ENCODE measurements at places on chromosomes 12 and 14.

GRCh38 chr12:25792031-25792430 lies 166.5 kb upstream of the RASSF8 start:
- no peak for DNase-seq

DNA sequence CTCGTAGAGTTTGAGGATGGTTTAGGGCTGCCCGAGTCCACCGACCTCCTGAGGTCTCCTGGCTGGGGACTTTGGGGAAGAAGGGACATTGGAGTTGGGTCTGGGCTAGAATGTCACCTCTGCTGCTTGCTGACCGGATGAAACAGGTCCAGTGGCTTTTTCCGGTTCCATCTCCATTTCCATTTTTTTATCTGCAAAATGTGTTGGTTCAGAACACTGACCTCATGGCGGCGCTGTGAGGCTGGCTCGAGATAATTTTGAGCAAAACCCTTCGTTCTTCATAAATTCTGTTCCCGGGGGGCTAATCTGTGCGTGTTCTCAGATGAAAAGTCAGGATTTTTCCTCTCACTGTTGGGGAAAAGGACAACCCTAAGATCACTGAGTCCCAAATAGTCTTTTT lies 11.7 kb upstream of the MYL2 start:
- DNase-seq: no peak

DNA sequence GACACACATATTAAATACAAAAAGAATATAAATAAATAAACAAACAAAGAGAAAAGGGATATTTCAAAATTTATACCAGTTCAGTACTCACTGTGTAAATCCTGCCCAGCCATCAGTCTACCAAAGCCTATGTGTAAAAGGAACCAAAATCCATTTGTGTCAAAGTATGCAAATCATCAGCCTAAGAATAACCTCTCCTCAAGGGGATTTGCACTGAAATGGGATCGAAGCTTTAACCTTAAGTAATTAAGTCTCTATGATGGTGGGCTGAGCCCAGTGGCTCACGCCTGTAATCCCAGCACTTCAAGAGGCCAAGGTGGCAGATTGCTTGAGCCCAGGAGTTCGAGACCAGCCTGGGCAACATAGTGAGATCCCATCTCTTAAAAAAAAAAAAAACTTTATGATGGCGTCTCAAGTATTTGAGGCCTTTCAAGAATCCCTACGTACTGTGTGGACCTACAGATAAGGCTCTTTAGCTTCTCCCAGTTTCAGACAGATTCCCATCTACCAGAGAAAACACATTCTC lies 57.8 kb upstream of the METAP2 start:
- DNase-seq: no peak

GRCh38 chr12:49873361-49873934 lies 30.3 kb downstream of the FAIM2 start:
- DNase-seq: no peak

- peak; percentile 78 for DNase-seq
These were observed 92.0 kb downstream of the SCARB1 start for GRCh38 chr12:124771462-124772288.

GRCh38 chr12:71456316-71456715 lies 16.7 kb downstream of the LGR5 start:
- DNase-seq: no peak

- DNase-seq: no peak
These were observed 10.1 kb upstream of the NR2C1 start for GRCh38 chr12:95083471-95083870.

- no peak for DNase-seq
These were observed 447.4 kb downstream of the AEBP2 start for GRCh38 chr12:19886639-19887064.

DNA sequence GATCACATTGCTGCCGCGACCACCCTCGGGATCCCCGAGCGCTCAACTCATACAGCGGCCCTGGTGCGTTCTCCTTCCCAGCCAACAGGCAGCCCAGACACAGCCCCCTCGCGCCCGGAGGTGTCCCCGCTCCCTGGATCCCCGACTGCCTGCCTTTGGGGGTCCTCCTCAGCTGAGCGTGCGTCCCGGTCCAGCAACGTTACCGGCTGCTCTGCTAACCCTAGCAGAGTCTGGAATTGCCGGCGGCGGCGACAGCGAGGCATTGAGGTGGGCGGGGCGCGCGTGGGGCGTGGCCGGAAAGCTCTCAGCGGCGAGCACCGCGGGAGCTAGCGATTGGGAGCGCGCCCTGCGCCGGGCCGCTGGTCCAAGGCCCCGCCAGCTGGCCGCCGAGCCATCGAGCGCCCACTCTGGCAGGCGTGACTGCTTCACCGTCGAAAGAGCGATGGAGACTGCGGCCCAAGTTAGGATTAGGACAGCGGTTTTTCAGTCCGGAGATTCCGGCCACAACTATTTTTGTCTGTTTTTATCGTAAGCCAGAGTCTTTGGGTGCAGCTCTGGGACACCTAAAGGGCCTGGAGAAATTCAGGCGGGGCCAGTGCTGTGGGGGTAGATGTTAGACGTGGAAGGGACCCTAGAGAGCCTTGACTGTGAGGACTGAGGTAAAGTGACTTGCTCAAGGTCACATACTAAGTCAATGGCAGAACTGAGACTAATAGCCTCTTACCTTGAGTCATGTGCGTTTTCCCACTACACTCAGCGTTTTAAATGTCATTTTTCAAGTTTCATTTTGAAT lies at the start of gene HEATR5A:
TSS of gene HEATR5A (minus strand) at position 232 of the 793 bp plus-strand sequence. CDS start 17,575 bp downstream, outside the sequence.
- DNase-seq: peak; percentile 96

DNA sequence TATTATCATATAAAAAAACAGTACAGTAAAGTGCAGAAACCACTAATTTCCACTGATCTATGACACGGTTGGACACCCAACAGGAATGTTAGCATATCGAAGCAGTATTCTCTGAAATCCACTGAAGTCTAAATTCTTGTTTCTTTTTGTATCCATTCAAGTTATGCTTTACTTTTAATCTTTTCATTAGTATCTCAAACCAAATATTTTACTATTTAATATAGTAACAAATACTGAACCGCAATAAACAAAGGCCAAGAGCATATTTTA lies 41.1 kb downstream of the ATXN2 start:
- DNase-seq: no peak

- peak; percentile 72 for DNase-seq
These were observed at the start of gene TESPA1 for GRCh38 chr12:54984658-54985376. TSS of gene TESPA1 (minus strand) at chr12:54984762. CDS start at chr12:54974562, 10,200 bp downstream.

GRCh38 chr12:94111302-94111701 lies 37.1 kb upstream of the PLXNC1 start:
- no peak for DNase-seq

DNA sequence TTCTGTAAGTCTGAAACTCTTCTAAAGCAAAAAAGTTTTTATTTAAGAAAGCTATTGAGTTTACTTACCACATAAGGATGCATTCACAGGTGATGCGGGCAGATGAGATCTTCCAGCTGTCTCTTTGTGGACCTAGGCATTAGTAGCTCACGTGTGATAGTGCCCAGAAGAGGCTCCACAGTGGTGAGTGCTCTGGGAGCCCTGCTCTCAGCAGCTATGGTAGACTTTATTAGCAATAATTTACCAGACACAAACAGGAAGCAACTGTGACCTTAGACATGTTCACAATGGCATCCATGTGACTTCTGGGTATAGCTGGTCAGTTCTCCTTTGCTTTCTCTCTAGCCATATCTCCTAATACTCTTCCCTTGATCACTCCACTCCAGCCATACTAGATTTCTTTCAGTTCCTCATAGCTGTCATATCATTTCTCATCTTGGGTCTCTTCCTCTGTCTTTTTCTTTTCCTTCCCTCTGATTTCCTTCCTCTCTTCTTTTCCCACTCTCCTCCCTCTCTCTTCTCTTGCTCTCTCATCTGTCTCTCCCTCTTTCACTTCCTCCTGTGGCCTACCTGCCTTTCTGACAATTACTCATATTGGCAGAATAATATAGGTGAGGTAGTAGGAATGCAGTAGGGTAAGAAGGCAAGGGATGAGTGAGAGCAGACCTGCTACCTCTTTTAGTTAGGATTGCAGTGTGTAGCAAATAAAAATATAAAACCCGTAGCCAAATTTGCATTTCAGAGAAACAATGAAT lies 75.2 kb upstream of the SCAF11 start:
- DNase-seq: no peak

DNA sequence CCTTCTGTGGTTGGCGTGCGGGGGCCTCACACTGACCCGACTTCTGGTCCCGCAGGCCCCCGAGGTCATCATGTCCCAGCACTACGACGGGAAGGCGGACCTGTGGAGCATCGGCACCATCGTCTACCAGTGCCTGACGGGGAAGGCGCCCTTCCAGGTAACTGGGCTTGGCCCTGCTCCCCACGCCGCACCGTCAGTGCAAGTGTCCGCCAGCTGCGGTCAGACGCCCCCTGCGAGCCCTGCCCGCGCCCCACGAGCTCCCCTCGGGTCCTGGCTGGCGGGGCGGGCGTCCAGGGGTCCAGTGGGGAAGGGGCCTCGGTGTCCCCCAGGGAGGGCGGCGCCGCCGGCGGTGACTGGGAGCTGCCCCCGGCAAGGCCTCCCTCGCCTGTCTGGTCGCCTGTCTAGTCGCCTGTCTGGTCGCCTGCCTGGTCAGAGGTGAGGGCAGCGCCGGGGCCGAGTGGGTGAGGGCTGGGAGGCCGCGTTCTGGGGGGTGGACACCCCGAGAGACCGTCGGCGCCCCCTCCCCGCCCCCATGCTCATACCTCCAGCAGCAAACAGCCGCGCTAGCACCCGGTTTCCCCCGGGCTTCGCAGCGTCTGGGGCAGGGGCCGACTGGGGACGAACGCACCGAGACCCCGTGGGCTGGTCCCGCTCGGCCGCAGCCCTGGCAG lies 14.8 kb downstream of the ULK1 start:
- DNase-seq: no peak

DNA sequence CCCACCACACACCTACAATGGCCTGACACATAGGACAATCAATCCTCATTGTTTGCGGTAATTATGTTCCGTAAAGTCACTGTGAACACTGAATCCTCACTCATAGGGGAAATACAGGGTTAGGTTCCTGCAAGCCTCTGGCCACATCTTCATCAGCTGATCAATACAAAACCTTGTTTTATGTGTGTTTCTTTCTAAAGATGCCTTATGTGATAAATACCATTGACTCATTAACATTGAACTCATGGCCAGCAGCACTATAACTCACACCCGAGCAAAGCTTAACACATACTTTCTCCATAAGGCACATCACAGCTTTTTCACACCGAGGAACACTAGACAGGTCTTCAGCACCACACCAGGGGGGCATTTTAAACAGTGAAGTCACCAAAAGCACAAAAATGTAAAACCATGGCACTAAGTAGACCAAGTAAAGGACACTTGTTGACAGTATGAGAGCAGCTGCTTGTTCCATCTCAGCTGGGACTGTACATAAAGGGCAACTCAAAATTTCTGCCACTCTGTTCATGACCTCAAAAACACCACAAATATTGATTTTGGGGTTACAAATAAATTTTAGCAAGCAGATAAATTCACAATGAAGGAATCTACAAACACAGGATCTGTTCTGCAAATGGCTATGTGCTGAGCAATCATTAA lies 60.5 kb downstream of the ESR2 start:
- no peak for DNase-seq

- no peak for DNase-seq
These were observed 156.5 kb upstream of the EEA1 start for GRCh38 chr12:93085383-93086287.

All from GM13977 (cell line).